ENCODE measurements at places on chromosomes 2 and 18.

- no peak for DNase-seq
Measured at GRCh38 chr18:77084688-77085035, 47.9 kb downstream of the MBP start.

DNA sequence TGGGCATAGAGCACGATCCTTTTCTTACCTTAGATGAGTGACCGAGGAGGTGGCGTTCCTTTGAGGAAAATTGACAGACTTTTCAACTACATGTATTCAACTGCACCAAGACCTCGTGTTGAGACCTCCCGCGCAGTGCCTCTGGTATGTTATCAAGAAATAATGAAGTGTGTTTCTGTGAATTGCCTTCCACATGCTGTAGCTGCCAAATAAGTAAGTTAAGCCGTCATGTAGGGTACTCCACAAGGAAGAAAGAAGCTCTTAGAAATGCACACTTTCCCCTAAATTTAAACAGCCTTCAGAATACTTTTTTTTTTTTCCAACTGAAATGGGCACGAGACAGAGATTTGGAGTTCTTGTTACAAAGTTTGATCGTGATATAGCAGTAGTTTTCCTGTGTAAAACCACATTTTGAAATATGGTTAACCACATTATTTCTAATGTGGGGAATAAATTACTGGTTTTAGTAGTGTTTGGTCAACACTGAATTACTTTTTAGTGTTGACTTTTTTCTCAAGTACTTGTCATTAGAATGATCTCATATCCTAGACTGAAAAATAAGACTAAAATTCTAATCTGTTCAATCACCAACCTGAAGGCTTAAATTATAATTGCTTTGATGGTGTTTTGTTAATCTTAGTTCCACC lies 30.5 kb downstream of the PDK1 start:
- DNase-seq, result no peak

DNA sequence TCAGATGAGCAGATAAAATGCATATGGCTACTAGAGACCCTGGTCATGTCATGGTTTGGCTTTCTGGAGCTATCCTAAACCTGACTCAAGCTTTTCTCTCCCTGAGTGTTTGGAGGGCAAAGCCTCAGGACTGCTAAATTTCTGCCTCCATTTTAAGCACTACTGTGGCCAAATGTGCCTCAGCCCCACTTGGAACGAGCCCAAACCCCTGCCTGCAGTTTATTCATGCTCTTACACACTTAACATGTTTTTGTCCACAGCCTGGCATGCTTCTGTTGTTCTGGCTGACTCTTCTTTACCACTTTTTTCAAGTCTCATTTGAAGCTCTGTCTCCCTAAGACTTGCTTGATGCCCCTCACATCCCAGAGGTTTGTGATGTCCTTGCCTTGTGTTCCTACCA lies 24.7 kb downstream of the MGAT5 start:
- DNase-seq, result no peak

GRCh38 chr2:147824620-147825019 lies 20.2 kb upstream of the ACVR2A start:
- DNase-seq, result no peak

DNA sequence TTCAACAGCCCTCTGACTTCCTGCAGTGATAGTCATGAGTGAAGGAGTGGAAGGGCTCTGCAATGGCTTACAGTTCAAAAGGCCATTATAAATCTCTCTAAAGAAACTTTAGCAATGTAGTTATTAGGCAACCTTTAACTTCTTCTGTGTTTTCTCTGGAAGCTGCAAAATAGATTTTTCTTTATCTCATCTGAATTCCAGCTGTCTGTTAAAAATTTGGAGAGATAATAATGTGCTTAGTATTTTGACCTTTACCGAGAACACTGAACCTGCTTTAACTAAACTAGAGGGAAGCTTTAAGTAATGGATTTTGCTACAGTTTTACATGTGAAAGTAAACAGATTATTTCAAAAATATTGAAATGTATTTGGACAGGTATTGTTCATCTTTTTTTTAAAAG lies 847.9 kb downstream of the ERBB4 start:
- no peak for DNase-seq

DNA sequence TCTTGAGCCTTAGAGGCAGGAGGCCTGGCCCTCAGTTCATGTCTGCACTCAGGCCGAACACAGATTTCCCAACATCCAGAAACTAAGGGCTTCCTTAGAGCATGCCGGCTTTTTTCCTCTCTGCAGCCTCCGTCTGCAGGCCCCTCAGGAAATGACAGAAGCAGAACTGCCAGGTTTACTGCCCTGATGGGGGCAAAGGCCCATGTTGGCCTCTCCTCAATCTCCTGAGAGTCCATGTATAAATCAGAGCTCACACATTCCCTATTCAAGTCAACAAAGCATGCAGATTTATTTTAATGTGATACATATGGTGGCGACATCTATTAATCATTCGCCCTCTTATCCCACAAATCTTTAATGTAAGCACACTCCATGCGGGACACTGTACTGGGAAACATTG lies 475.6 kb upstream of the HS6ST1 start:
- DNase-seq, result no peak

- no peak for DNase-seq
Measured at GRCh38 chr2:128291161-128291843, 27.4 kb downstream of the HS6ST1 start.

GRCh38 chr18:9684881-9685614 lies 23.1 kb upstream of the RAB31 start:
- no peak for DNase-seq

DNA sequence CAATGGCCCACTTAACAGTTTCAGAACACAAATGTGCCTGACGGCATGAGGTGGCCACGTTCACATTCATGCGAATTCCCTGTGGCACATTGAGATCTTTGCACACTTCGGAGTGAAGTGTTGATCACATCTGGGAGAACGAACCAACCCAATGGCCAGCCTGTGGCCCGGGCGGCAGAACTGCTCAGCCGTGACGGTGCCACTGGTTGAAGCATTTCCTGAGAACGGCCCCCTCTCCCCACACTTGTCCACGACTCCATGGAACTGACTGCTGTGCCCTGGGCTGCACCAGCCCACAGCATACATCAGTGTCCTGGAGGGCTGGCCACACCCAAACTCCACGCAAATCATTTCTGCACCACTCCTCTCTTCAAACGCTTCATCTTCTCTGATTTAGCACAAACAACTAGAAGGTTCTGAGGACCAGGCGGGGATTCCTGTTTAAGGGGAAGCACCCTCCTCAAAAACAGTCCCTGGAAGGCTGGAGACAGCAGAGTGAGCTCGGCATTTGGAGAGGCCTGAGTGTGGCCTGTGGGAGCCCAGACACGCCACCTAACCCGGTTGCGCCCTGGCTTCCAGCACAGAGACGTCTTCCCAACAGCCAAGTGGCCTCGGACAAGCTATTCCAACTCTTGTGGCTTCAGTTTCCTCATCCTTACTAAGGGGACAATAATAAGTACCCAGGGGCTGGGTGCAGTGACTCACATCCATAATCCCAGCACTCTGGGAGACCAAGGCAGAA lies 9.9 kb upstream of the SALL3 start:
- DNase-seq, result no peak

DNA sequence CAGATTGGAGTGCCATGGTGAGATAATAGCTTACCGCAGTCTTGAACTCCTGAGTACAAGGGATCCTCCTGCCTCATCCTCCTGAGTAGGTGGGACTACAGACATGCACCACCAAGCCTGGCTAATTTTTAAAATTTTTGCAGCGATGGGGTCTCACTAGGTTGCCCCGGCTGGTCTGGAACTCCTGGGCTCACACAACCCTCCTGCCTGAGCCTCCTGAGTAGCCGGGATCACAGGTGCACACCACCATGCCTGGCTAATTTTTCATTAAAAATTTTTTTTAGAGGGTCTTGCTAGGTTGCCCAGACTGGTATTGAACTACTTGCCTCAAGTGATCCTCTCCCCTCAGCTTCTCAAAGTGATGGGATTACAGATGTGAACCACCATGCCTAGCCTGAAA lies 27.8 kb downstream of the RAB31 start:
- no peak for DNase-seq

DNA sequence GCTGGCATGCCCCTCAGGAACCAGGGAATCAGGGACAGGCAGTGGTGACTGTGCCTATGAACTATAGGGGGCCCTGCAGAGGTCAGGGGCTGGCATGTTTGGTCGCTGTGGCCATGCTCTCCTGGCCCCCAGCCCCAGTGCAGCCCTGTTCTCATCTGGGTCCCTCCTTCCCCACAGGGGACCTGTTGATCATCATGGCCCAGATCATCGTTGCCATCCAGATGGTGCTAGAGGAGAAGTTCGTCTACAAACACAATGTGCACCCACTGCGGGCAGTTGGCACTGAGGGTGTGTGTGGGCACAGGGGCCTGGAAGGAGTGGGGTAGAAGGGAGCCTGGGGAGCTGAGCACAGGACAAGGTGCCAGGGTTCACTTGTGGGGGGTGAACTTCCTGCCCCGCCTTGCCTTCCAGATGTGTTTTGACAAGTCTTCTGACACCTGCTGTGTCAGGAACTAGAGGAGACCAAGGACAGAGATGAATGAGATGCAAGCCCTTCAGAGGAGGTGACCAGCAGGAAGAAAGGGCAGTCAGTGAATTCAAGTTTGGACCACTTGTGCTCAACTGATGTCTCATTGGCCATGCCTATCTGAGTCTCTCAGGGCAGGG lies 9.6 kb upstream of the CENPA start:
- DNase-seq, result no peak

DNA sequence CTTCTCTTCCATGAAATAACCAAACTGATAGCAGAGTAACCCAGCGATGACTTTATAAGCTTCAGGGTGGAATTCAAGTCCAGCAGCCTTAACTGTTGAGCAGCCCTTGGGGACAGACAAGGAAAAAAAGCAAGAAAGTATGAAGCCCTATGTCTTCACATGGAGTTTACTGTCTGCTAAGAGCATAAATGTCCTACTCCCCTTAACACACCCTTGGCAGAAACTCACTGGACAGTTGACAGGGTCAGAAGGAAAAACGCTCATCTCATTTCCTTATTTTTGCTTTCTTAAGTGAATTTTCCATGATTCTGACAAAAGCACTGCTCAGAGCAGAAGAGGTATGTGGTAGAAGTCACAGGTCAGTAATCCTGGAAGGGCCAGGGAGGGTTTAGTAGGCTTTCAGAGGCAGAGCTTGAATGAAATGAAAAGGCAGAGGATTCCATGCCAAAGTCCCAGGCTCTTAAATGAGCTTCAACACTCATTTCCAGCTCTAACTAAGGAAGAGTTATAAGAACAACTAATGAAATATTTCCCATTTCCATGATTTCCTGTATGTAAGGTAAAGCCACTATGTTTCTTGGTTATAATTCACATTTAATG lies 683.3 kb upstream of the KLHL29 start:
- no peak for DNase-seq

- no peak for DNase-seq
Measured at GRCh38 chr2:105803773-105804172, 59.1 kb downstream of the NCK2 start.

GRCh38 chr18:32629292-32629691 lies 143.5 kb downstream of the KLHL14 start:
- DNase-seq, result no peak

DNA sequence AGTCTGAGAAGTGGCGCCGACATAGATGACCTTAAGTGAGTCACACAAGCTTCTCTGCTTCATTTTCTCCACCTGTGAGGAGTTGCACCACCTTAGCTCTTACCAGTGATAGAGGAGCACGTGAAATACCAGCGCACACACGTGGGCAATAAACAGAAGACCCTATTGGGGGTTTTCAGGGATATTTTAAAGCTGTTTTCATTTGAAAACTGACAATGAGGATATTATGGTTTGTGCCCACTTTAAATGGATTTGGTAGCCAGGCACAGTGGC lies 47.3 kb upstream of the FZD7 start:
- DNase-seq, result no peak

GRCh38 chr2:241762321-241762932 lies 14.2 kb upstream of the GAL3ST2 start:
- DNase-seq, result peak; percentile 28

GRCh38 chr2:155513248-155513647 lies 814.8 kb downstream of the KCNJ3 start:
- no peak for DNase-seq

DNA sequence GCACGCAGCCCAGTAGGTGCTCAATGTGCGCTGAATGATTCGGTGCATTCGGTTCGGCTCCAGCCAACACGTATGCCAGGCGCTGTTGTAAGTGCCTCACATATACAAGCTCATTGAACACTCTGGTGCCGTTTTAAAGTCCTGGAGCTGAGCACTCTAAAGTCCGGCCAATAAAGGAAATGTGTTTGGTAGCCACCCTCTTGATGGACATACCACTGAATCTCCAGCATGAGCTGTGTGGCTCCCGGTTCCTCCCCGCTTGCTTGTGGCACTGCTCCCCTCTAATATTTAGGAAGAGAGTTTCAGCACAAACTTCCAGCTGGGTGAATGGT lies 112.1 kb downstream of the MCFD2 start:
- no peak for DNase-seq

DNA sequence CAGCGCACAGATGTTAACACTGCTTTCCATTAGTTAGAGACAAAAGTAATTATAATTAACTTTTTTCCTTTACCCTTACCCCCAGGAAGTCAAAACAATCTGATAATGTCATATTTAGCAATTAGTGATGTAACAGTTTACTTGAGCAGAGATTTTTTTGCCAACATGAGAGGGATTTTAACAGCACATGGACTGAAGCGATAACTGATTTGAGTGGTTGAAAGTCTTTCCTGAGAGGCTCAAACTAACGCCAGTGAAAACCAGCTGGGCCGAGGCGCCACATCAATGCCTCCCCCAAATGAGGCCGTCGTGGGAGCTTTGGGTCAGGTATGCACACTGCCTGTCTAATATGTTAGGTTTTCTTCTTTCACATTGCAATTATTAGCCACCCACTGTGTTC lies 469.9 kb upstream of the SMIM21 start:
- DNase-seq, result no peak

- DNase-seq, result no peak
Measured at GRCh38 chr2:42249887-42250286, 80.7 kb downstream of the EML4 start.

GRCh38 chr2:205613970-205614559 lies 68.2 kb upstream of the NRP2 start:
- no peak for DNase-seq

DNA sequence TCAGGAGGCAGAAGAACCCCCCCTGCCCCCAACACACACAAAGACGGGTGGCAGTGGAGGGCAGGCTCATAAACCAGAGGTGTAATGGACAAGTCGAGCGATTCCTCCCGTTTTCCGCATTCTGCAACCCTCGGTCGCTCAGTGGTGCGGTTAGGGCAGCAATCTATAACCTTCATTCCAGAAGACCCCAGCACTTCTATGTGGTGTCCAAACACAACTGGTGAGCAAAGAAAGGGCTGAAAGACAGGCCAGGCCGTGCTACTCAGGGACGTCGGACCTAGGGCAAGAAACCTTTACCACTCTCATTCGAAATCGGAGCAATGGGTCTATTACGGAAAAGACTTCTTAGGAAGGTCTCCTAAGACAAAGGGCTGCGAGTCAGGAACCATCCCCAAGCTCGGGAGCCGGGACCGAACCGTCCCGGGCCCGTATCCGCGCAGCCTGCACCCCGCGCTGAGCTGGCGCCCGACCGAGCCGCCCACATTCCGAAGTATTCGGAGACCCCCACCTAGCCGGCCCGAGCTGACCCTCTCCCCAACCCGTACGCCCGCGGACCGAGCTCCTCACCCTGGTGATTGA lies 568 bp downstream of the ARL5A start:
- DNase-seq, result peak; percentile 40

GRCh38 chr2:191174442-191174841 lies 23.6 kb upstream of the STAT4 start:
- no peak for DNase-seq

- no peak for DNase-seq
Measured at GRCh38 chr2:63734510-63734909, 107.2 kb upstream of the UGP2 start.
